Activated T-cell treated with anti-CD3 and anti-CD28 coated beads, Interleukin-2, amount 50 U/mL, for 4 hours (primary cell): ENCODE measurements at places on chromosomes 7 and 10. TPM values are rescaled to one million over a fixed set of nuclear protein-coding genes. Genes with fewer than 3 reads are reported as not detected.

The MYL10 gene
- total RNA-seq: not detected

The EN2 gene
- not detected for total RNA-seq

The BAMBI gene
- 1.1 TPM for total RNA-seq

The ZNF398 gene
- total RNA-seq: 16.3 TPM

DNA sequence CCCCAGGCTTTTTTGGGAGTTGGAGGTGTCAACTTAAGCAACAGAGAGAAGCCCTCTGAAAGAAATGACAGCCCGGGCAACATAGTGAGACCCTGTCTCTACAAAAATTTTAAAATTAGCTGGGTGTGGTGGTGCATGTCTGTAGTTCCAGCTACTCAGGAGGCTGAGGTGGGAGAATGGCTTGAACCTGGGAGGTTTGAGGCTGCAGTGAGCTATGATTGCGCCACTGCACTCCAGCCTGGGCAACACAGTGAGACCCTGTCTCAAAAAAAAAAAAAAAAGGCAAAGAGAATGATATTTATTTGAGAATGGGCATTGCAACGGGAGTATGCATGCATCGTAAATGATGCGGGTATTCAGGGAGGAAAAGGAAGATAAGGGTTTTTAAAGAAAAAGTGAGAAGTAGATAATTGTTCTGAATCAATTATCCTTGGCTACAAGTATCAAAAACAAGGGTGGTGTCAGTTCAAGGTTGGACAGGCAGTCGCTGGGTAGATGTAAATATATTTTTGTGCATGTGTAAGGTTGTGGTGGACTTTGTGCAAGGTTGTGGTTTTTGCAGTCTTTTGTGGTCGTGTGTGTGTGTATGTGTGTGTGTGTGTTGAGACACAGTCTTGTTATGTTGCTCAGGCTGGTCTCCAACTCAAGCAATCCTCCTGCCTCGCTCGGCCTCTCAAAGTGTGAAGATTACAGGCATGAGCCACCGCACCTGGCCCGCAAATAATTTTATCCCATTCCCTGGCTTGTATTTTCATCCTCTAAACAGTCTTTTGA lies 65.6 kb downstream of the COL26A1 start:
- DNase-seq: no peak

DNA sequence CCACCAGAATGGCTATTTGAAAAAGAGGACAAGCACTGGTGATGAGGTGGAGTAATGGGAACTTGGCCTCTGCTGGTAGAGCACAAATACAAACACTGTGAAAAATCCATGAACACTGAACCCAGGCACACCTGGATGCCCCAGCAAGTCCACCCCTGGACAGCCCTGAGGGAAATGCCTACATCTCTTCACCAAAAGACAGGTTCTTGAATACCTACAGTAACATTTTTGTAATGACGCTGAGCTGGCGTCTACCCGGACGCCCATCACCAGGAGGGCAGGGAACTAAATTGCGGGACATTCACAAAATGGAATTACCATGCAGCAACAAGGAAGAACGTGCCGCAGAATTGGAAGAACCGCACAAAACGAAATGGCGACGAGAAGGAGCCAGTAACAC lies 70.5 kb downstream of the GNA12 start:
- no peak for DNase-seq

GRCh38 chr7:157432541-157432956 lies 95.7 kb downstream of the DNAJB6 start:
- no peak for DNase-seq

DNA sequence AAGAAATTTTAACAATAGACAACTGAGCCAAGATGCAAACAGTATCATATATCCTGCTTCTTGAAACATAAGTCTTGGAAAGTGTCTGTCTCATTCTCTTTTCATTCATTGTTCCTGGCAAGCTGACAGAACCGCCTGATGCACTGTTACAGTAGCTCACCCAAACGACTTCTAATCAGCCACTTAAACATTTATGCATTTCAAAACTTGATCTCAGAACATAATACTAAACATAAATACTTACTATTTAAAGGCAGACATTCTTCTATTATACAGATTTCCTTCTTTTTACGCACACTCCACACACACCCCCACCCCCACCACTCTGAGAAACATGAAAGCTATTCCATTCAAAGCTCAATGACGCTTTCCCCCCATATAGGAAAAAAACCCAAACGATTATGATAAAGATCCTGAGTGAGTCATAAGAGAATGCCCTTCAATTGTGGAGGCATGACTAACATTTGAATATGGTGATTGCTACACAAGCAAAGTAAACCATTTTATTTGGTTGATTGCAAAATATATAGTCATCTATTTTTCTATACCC lies 30.5 kb downstream of the SHTN1 start:
- DNase-seq: no peak

- DNase-seq: no peak
These were observed 1.7 kb downstream of the CCSER2 start for GRCh38 chr10:84329986-84330651.

DNA sequence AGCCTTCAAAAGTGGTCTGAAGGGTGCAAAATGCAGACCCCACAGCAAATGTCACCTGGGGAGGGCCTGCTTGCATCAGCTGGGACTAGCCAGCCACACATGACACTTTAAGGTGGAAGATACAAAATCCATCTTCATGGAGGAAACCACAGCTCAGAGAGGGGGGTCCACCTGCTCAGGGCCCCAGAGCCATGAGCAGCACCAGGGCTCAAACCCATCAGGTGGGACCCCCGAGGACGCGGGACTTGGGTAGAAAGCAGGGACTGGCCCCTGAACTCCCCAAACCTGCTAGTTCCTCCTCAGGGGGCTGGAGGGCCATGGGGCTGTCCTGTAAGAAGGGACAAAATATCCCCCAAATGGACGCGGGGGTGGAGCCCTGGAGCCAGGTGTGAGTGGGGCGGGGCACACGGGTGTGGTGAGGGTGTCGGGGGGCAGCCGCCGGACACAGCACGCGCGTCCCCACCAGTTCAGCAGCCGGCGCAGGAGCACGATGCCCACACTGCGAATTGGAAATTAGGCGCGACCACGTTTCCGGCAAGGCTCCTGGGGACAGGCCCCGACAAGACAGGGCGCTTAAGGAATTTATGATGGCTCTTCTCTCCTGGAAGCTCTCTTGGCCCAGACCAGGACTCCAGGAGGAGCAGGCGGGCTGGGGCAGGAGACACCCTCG lies 8.0 kb downstream of the PDGFA start:
- no peak for DNase-seq

GRCh38 chr7:37323966-37324365 lies 124.7 kb downstream of the ELMO1 start:
- DNase-seq: no peak

DNA sequence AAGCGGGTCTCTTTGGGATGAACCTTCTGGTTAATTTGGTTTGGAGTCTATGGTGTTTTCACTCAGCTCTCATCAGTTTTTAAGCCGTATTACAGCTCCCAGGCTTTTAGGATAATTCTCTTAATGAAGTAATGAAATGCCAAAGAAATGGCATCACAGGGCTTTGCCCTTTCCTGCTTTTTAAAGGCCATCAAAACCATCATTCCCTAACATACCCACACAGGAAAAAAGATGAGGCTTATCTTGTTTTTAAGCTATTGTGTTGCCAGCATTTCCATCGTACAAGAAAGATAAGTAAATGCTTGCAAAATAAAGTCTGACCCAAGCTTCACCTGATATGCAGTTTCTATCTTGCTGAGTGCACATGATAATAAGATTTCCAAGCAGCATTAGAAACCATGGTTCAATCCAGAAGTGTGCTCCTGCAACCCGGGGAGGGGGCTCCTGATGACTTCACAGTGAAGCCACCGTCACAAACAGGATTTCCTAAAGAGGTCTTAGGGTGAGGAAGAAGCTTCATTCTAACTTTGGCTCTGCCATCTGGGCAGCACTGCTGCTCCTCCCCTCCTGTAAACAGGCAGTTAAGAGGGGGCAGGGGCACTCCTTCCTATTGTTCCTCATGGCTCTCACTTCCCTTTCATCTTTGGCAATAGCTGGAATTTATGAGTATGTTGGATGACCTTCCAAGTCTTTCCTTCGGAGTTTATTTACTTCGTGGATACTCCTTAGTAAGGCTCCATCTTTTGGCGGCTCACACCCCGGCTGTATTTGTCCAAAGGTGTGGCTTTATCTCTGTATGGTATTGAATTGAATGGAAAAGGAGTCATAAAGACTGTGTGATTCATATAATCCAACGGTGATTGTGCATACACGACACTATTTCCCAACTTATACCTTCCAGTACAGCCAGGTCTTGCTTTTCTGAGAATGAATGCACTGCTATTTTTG lies 55.2 kb upstream of the FAM133B start:
- no peak for DNase-seq

- DNase-seq: no peak
These were observed 23.8 kb upstream of the STARD3NL start for GRCh38 chr7:38154278-38154677.

GRCh38 chr10:116134322-116134721 lies 138.7 kb downstream of the GFRA1 start:
- DNase-seq: no peak

GRCh38 chr10:49082766-49083165 lies 32.6 kb downstream of the VSTM4 start:
- no peak for DNase-seq
